Lung (tissue), 17 donors: ENCODE measurements at places on chromosomes 7 and 10.

- DNase-seq: peak; percentile 2
Observed at GRCh38 chr7:19051767-19052375, 65.6 kb downstream of the TWIST1 start.

DNA sequence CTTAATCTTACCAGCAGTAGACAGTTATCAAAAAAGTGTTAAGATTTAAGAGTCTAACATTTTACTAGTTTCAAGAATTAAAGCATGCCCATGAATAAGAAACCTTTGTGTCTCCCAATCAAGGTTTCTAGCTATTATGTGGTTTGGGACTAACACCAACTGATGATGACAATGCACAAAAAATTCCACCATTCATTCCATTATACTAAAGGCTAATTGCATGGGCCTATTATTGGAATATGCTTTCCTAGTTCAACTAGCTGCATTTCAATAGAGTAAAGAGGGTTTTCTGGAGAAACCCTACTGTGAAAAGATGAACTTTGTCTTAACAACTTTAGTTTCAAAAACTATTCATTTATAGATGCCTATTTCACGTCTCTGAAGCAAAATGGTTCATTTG lies 44.6 kb downstream of the UBE2H start:
- DNase-seq: no peak

DNA sequence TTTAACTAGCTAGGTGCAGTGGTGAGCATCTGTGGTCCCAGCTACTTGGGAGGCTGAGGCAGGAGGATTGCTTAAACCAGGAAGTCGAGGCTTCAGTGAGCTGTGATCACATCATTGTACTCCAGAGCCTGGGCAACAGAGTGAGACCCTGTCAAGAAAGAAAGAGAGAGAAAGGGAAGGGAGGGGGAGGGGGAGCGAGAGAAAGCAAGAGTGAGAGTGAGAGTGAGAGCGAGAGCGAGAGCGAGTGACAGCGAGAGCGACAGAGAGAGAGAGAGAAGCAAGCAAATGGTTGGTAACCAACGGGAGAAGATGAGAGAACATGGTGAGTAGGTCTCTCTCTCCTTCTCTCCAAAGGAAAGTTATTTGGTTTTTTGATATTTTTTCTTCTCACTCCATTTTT lies 69.8 kb upstream of the DGKI start:
- no peak for DNase-seq

DNA sequence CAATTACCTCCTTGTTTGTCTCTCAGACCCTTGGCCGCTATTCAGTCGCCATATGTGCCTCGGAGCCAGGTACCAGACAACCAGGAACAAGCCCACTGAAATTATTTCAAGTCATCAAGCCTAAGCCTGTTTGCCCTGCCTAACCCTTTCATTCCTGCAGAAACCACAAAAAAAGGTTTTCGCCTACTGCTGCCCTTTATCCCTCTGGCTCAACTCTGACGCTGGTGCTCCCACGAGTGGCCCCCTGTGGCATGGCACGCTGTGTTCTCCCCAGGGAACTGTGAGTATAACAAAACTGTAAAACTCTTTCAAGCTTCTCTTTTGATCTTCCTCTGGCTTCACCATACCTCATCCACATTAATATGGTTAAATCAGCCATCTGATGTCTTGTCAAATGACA lies 215.7 kb upstream of the CDC14C start:
- no peak for DNase-seq

GRCh38 chr10:110784198-110784597 lies 87.5 kb upstream of the PDCD4 start:
- DNase-seq: no peak

DNA sequence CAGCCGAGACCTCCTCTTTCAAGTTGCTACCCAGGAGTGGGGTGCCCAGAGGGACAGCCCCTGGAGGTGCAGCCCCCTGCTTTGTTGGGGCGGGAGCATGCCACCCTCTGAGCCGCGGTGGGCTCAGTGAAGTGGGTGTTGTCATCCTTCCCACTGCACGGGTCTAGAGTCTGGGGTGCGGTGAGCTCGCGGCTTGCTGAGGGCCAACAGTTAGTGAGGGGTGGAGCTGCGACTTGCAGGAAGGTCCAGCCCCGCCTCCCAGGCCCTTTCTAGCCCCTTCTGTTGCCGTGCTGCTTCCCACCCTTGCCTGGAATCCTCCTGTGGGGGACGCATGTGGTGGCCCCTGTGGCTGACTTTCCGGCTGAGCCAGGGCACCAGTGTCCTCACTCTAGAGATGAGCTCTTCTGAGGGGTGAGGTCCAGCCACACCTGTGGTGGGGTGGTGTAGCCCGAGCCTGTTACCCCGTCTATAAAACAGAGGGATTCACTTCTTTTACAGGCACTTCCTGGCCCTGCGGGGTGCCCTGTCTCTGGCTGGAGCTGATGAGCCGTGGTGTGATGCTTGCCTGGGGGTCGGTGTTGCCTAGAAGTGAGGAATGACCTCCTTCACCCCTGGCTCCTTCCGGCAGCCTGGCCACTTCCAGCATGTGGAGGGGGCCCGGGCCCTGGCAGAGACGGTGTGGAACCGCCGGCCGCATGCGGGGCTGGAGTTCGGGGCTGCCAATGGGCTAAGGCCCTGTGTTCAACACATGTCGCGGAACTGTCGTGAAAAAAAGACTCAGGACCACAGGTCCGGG lies 127.9 kb downstream of the FAM53B start:
- DNase-seq: no peak

DNA sequence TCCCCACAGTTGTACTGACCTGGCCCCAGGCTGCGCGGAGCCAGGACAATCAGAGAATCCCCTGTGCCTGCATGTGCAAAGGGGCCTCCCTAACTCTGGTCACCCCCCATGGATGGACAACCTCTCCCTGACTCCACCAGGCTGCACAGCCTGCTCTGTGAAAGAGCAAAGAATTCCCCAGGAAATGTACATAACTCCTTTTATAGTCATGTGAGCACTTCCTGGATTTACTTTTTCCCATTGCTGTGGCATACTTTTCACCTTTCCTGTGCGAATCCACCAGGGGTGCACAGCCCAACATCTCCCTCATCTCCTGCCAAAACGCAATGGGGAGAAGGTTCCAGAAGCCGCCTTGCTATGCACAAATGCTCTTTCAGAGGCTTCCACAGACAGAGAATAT lies 27.9 kb downstream of the FGFR2 start:
- no peak for DNase-seq

DNA sequence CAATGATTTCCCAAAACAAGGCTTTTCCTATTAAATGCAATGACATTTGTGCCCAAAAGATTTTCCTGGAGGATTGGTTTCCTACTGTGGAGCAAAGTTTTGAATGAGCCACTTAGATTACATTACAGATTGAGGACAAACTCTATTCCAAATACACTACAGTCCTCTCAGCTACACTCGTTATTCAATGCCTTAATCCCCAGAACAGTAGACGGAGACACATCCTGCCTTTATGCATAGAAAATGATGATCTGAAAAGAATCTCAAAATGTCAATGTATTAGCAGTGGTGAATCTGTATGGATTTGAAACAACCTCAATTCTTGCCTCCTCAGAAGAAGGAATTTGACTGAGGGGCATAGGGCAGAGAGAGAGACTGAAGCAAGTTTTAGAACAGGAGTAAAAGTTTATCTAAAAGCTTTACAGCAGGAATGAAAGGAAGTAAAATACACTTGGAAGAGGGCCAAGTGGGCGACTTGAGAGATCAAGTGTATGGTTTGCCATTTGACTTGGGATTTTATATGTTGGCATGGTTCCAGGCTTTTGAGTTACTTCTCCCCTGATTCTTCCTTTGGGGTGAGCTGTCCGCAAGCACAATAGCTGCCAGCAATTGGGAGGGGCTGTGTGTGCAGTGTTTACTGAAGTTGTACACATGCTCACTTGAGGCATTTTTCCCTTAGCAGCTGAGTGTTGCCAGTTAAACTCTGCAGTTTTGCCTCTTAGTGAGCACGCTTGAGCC lies 891.9 kb upstream of the MBL2 start:
- peak; percentile 94 for DNase-seq

DNA sequence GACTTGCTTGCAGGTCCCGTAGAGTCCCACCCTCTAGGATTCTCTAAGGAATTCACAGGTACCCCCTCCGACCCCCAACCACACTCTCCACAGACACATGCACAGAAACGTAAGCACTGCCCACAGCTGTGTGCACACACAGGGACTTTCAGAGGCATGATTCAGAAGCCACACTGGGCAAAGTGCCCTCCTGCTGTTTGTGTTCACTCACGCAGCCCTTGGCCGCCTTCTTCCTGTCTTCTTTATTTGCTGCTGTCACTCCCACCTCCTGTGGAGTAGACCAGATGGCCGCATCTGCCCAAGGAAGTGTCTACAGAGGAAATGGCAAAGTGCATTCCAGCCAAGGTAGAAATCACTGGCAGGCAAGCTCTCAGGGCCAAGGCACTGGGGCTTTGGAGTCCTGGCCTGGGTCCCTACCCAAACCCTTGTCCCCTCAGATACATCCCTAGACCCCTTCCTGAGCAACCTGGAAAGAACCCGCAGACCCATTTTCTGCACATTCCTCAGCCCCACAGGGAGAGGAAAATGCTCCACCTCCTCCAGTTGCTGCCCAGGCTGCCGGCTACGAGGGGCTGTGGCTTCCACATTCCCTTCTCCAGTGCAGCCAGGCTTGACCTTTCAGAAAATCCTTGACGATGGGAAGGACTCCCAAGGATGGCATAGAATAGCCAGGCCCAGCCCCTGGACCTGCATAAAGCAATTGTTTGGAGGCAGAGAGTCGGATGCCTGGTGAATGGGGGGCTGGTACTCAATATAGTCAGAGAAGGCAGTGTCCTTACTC lies 21.6 kb upstream of the GIMAP8 start:
- peak; percentile 59 for DNase-seq

- no peak for DNase-seq
Observed at GRCh38 chr10:88901206-88901983, 21.4 kb downstream of the STAMBPL1 start.

DNA sequence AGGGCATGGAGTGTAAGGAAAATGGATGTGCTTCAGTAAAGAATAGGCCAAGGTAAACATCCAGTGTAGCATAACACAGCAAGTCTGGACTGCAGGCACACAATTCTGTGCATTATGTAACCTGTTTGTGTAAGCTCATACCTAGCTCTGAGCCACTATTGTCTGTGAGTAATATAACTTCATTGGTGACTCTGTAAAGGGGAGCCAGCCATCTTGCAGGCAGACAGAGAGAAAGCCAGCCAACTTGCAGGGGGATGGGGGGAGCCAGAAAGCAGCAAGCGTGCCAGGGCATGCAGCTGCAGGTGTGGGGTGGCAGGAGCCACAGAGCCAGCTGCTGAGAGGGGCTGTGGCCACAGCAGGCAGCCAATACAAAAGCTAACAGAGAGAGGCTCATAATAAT lies 449.2 kb downstream of the IPMK start:
- no peak for DNase-seq
